ENCODE measurements at places on chromosomes 6 and 20.

DNA sequence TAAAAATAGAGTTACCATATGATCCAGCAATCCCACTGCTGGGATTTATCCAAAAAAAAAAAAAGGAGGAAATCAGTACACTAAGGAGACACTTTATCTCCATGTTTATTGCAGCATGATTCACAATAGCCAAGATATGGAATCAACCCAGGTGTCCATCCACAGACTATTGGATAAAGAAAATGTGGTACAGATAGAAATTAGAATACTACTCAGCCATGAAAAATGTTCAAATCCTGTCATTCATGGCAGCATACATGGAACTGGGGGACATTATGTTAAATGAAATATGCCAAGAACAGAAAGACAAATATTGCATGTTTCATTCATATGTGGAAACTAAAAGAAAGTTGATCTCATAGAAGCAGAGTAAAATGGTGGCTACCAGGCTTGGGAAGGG lies 75.3 kb downstream of the ERMARD start:
- no peak for DNase-seq

DNA sequence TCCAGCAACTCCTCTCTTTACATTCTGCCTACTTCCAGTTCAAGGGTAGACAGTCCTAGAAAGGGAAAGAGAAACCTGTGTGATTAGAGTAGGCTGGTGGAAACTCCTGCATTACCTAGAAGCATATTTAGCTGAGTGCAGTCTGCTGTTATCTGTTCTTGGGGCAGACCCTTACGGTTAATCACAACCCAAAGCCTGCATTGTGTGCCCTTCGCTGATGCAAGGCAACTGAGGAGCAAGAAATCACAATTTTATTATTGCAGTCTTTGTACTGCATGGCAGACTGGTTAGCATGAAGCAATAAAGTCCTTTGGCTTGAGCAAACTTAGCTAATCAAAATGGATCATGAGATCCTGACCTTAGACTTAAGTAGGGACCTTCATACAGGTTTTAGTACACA lies 1.5 kb upstream of the GOPC start:
- DNase-seq, result no peak

DNA sequence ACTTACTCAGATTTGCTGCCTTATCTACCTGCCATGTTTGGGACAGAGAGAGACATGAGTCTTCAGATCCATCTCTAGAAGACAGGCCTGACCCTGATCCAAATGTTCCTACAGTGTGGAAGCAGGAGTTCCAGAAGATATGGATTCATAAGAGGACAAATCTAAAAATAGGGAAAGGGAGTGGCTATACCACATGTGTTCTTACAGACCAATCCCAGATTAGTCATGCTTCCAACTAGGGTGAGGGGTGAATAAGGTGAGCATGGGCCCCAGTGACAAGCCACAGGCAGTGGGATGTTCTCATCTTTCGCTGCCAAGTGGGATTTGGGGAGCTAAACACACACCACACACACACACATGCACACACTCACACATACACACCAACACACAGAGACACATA lies 670.7 kb upstream of the CITED2 start:
- no peak for DNase-seq

GRCh38 chr6:155493694-155494143 lies 38.1 kb upstream of the NOX3 start:
- peak; percentile 8 for DNase-seq

DNA sequence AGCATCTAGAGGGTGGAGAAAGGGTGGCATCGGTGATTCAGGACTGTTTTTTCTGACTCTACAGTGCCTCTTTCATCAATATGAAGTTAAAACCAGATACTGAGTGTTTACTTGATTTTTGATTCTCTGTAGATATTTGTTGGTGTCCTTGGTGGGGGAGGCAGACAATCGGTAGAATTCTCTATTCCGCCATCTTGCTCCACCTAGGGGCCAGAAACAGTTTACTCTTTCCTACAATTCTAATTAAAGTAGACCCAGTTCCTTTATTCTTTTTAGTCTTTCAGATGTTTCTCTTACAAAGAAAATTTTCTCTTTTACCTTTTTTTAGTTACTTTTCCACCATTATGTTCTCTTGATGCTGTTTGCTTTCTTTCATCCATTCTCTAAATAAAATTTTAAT lies 162.1 kb upstream of the RAB32 start:
- no peak for DNase-seq

GRCh38 chr6:45574014-45574461 lies 196.3 kb upstream of the SUPT3H start:
- no peak for DNase-seq

DNA sequence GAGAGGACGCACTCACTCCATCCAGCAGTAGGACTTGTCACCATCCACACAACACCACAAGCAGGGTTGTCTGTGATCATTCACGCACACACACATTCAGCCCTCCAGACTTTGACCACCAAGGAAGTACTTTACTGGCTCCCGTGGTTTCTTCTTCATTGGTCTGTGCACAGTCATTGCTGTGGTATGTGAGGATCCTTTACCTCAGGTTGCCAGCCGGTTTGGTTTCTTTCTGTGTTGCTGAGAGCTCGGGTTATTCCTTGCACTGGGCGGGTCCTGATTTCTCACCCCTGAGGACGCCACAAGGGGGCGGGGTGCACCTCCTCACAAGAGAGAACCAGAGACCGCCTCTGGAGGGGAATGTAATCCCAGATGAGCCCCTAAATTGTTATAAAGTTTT lies 11.2 kb downstream of the SLC35A1 start:
- no peak for DNase-seq

GRCh38 chr6:22145823-22146677 lies 150.8 kb downstream of the PRL start:
- no peak for DNase-seq

DNA sequence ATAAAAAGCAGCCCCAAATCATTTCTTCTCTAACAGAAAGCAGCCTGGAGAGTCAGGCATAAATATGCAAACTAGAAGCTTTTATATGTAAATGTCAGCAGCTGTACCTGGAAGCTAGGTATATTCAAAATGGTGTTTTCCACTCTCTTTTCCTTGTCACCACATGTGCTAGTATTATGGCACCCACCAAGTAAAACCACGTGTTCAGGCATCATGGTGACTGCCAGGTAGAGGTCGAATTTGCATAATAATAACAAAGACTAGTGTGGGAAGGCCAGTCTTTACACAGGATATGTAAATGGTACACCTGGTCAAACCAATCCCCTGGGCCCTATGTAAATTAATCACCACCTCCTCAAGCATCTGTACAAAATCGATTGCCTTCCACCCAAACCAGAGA lies 124.0 kb downstream of the MMUT start:
- DNase-seq, result no peak

GRCh38 chr6:10676403-10676802 lies 18.0 kb downstream of the C6orf52 start:
- no peak for DNase-seq

- no peak for DNase-seq
These were observed 2.3 kb upstream of the MAS1L start for GRCh38 chr6:29490055-29490454.

GRCh38 chr6:136477548-136477947 lies 72.7 kb downstream of the MAP7 start:
- DNase-seq, result no peak

- no peak for DNase-seq
These were observed 2.5 kb downstream of the GTF2H5 start for GRCh38 chr6:158170656-158171081.

GRCh38 chr6:164887660-164888059 lies 421.7 kb downstream of the C6orf118 start:
- DNase-seq, result no peak

- no peak for DNase-seq
These were observed 20.6 kb downstream of the PPP1R16B start for GRCh38 chr20:38825901-38826625.

DNA sequence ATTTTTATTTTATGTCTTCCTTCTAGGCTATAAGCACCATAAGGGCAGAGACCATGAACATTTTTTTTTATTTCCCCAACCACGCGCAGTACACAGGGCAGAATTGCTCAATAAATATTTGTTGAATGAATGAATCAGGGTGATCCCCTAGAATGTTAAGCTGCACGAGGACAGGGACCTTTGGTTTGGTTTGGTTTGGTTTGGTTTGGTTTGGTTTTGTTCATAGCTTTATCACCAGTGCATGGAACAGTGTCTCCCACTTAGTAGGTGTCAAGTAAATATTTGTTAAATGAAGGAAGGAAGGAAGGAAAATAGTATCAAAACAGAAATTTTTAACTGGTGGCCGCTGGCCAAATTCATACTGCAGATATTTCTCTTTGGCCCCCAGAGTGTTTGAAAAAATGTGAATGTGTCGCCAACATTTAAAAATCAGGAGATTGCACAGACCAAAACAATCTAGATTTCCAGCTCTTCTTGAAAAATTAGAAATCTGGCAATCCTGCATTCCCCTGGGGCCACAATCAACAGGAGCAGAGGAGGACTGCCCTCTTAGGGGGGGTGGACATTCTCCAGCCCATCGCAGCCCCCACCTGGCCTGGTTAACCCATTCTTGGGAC lies 205.3 kb downstream of the EYA2 start:
- no peak for DNase-seq

DNA sequence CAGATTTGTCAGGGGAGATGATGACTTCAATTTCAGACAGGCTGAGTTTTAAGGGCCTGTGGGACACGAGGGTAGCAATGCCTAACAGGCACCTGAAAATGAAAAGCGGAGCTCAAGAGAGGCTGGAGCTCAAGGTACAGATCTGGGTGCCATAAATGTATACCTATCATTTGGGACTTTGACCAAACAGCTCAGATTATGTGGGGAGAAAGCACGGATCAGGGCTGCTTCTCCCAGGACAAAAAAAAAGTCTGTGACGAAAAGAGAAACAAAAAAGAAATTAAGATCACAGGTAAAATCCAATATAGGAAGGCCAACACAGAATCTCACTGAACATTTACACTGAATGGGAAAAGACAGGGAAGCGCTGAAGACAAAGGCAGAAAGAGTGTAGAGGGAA lies 1.9 kb downstream of the PRELID3B start:
- DNase-seq, result no peak

DNA sequence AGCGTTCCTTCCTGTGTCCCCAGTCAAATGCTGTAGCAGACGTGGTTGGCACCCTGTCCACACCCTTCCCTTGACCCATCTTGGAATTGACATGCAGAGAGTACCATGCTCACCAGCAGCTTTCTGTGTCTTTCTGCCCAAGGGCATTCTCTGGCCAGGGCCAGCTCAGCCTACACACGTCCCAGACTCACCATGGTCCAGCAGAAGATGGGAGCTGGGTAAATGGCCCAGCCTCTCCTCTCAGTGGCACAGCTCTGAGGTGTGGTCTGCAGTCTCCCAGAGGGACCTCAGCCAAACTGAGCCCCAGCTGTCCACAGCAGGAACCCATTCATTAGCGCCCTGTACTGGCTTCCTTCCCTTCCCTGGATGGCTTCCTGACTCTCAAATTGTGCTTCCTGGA lies 31.1 kb upstream of the BLCAP start:
- DNase-seq, result no peak

DNA sequence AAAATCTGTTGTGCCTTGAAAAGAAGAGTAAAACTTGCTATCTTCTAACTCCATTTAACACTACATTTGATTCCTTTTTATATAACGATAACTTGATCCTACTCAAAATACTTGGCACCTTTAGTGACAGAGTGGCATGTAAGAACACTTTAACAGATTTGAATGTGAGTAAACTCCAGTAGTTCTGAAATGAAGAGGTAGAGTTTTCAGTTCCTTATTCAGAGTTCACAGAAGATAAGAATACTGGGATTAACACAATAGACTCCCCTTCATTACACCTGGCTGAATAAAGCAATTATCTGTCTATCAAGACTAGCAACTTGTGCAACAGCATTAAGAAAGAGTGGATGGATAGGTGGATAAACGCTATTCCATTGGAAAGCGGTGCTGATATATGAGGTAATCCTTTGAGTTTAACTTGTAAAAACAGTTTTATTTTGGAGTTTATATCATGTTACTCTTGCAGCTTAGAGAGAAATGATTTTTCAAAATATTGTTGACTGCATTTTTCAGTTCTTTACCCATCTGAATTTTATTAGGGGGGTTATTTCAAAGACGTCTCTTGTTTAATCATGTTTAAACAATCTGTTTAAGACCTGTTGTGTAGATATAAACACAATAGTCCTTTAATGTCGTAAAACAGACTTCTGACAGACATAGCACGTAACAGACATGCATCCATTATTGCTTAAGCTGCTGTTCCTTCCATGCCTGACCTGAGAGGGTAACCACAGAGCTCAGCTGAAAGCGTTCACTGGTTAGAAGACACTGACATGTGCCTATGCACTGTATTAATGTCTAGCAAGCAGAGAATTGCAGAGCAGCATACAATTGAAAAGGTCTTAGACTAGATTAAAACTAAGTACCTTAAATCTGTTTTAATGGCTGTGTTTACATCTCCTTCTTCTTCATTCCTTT lies 102.4 kb upstream of the SUPT3H start:
- no peak for DNase-seq

GRCh38 chr6:71531006-71531405 lies 242.4 kb downstream of the OGFRL1 start:
- DNase-seq, result no peak

DNA sequence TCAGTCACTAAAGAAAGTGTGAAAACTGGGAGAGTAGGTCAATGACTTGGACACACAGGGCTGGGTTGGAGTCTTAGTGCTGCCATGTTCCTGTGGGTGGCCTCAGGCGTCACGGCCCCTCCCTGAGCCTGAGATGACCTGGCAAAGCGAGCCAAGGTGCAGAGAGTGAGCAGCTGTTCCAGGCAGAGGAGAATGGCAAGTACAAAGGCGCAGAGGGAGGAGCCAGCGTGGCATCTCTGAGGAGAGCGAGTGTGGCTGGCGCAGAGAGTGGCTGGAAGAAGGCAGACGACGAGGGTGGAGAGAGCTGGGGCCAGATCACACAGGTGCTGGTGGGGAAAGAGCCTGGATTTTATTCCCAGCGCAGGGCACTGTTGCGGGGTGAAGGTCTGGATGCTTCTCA lies 20.6 kb upstream of the CHMP4B start:
- no peak for DNase-seq

GRCh38 chr20:57716202-57716601 lies 6.4 kb upstream of the PMEPA1 start:
- no peak for DNase-seq

DNA sequence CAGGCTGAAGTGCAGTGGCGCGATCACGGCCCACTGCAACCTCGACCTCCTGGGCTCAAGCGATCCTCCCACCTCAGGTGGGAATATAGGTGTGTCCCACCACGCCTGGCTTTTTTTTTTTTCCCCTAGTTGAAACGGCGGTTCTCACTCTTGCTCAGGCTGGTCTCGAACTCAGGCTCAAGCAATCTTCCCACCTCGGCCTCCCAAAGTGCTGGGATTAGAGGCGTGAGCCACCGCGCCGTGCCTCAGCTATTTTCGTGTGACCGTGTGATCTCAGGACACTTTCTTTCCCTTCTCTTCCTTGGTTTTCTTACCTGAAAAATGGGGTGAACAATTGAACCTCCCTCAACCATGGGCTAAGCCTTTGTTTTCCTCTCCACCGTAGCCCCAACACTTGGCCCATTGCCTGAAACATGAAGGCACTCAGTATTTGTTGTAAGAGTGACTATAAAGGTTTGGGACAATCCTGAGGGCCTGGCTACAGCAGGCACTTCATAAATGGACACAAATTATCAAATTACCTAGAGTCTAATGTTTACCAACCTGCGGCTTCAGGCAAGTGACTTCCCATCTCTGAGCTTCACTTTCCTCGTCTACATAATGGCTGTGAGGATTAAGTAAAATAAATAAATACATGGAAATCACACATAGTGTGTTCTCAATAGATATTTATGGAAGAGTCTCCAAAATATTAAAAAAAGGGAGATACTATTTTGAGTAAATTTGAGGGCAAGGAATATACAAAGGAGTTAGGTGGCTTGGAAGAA lies 31.4 kb upstream of the ID1 start:
- peak; percentile 51 for DNase-seq
